ENCODE measurements at places on chromosomes 12 and 14.

DNA sequence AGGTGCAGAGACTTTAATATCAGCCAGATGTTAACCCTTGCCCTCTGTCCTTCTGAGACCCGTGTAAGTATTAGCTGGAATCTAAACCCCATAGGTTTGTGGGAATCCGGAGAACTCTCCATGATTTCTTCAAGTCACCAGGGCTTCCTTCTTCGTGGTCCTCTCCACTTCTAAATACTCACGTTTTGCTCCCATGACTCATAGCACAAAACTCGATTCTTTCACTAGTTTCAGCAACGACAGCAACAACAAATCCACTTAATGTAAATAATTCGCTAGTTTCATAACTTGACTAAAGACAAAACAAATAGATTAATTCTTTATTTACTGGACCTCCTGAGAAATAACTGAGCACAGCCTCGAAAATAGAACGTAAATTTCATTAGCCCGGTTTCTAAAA, 4.4 kb upstream of the CLEC2A start:
- no peak overlapping the region for H3K4me3 ChIP-seq
- no peaks in the 10 kb centered on the region for H3K27me3 ChIP-seq
- peaks cover 2% of the 10 kb centered on the region for H3K4me1 ChIP-seq
- DNase-seq: no peak
- no peak overlapping the region for H3K27ac ChIP-seq

- no peaks in the 10 kb centered on the region for H3K4me1 ChIP-seq
- DNase-seq: no peak
- peaks cover 1% of the 10 kb centered on the region for H3K27me3 ChIP-seq
- no peak overlapping the region for H3K4me3 ChIP-seq
- no peak overlapping the region for H3K27ac ChIP-seq
- no peaks in the 10 kb centered on the region for H3K36me3 ChIP-seq
These were observed 36.3 kb upstream of the PDZRN4 start for GRCh38 chr12:41151793-41152192.

GRCh38 chr12:2244013-2244861, 191.4 kb downstream of the CACNA1C start:
- H3K4me1 ChIP-seq: no peaks in the 10 kb centered on the region
- no peaks in the 10 kb centered on the region for H3K36me3 ChIP-seq
- DNase-seq: no peak
- H3K27ac ChIP-seq: no peak overlapping the region
- no peak overlapping the region for H3K4me3 ChIP-seq

- DNase-seq: no peak
- no peak overlapping the region for H3K27ac ChIP-seq
- H3K4me1 ChIP-seq: no peaks in the 10 kb centered on the region
- H3K36me3 ChIP-seq: no peaks in the 10 kb centered on the region
- H3K27me3 ChIP-seq: peaks cover 13% of the 10 kb centered on the region
These were observed 81.6 kb downstream of the RGS6 start for GRCh38 chr14:72013721-72014345.

DNA sequence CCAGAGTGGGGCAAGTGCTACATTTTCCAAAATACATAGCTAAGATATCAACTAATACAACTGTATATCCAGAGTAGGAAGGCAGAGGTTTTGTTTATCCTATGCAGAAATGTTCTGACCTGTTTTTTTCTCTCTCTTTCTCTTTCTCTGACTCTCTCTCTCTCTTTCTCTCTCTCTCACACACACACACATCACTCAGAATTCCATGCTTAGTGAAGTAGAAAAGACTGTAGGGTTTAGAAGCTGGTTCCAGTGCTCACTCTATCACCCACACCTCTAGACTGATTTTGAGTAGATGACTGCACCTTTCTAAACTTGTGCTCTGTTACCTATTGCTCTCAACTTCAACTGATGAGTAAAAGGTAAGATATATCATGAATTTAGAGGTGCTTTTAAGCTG, 356.7 kb downstream of the LRIG3 start:
- H3K4me1 ChIP-seq: no peaks in the 10 kb centered on the region
- H3K4me3 ChIP-seq: no peak overlapping the region
- no peaks in the 10 kb centered on the region for H3K27me3 ChIP-seq
- no peak overlapping the region for H3K27ac ChIP-seq
- DNase-seq: no peak
